Endothelial cell (in vitro differentiated cells): ENCODE measurements at places on chromosomes 11 and 22.

- H3K36me3 ChIP-seq: no peaks in the 10 kb centered on the region
- H3K27ac ChIP-seq: no peak overlapping the region
- no peaks in the 10 kb centered on the region for H3K27me3 ChIP-seq
- H3K4me1 ChIP-seq: peaks cover 4% of the 10 kb centered on the region
- H3K4me3 ChIP-seq: no peak overlapping the region
- DNase-seq: no peak
Measured at GRCh38 chr11:127627629-127628457, 627.3 kb upstream of the KIRREL3 start.

DNA sequence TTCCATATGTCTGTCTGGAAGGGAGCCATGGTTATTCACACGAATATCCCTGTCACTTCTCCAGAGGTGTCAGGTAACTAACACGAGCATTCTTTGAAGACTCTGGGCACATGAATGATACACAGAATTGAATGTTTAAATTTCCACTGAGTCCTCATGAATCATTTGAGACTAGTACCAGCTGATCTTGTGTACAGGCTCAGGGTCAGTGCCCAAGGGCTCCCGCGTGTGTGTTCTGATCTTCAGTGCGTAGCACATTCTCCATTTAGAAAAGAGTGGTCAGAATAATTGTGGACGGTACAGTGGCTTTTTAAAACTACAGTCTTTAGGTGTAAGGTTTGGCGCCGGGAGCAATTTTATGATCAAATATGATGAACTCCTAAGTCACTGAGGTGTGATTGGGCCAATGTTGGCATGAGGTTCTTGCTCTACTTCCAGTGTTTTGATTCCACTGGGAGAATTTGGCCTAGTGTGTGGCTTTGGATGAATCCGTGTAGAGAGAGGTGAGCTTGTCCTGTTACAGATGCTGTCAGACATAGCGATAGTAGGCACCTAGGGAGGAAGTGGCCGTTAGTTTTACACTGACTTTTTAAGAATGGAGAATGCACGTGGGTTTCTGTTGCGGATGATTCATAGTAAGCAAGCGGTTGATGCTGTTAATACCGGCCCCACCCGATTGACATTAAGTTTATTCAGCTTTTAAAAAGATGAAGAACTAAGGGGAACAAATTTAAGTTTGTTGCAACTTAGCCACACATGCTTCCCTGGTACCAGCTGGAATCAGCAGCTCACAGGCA lies 22.2 kb downstream of the NUP50 start:
- H3K36me3 ChIP-seq: peaks cover 10% of the 10 kb centered on the region
- H3K4me1 ChIP-seq: peaks cover 8% of the 10 kb centered on the region
- no peak overlapping the region for H3K27ac ChIP-seq
- H3K4me3 ChIP-seq: no peak overlapping the region
- DNase-seq: no peak

- H3K4me3 ChIP-seq: no peak overlapping the region
- H3K36me3 ChIP-seq: no peaks in the 10 kb centered on the region
- peaks cover 6% of the 10 kb centered on the region for H3K27me3 ChIP-seq
Measured at GRCh38 chr22:39471381-39472141, 14.7 kb downstream of the MGAT3 start.

DNA sequence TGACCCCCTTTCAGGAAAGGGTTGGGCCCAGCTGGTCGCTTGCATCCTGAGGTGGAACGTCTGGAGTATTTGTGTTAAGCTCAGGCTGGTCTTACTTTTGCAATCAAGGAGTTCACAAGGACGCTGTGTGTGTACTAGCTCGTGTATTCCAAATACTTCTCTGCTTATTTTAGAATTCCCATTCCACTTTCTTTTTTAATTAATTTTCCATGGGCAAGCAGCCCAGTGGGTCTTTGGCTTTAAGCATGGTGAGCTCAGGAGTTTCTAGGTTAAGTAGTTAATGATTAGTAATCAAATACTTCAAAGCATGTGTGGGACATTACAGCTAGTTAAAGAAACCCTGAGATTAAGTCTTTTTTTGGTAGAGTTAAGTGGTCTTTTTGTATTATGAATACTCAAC lies 68.6 kb downstream of the CSNK2A3 start:
- peaks cover 2% of the 10 kb centered on the region for H3K27me3 ChIP-seq
- H3K4me3 ChIP-seq: no peak overlapping the region
- H3K27ac ChIP-seq: no peak overlapping the region
- H3K36me3 ChIP-seq: peaks cover 33% of the 10 kb centered on the region
- H3K4me1 ChIP-seq: peaks cover 21% of the 10 kb centered on the region
- DNase-seq: no peak

GRCh38 chr11:31809857-31810778 lies 1.0 kb downstream of the PAX6 start:
- peaks cover 33% of the 10 kb centered on the region for H3K4me1 ChIP-seq
- no peak overlapping the region for H3K27ac ChIP-seq

GRCh38 chr11:46296528-46297448 lies 19.3 kb downstream of the CREB3L1 start:
- peaks cover 8% of the 10 kb centered on the region for H3K4me1 ChIP-seq
- peaks cover 6% of the 10 kb centered on the region for H3K36me3 ChIP-seq
- DNase-seq: peak; percentile 82
- peaks cover 9% of the 10 kb centered on the region for H3K27me3 ChIP-seq
- no peak overlapping the region for H3K4me3 ChIP-seq

DNA sequence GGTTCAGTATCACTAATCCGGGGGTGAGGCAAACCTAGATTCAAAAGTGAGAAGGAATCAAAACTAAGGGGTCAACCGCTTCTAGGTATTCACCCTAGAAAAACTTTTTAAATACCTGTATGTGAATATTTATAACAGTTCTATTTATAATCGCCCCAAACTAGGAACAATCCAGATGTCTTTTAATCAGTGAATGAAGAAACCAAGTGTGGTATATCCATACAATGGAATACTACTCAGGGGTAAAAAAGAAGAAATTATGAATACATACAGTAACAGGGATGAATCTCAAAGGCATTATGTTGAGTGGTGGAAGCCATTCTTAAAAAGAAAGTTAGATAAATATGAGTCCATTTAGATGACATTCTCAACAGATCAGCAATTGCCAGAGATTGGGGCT lies 178.0 kb upstream of the BLID start:
- DNase-seq: no peak
- H3K27ac ChIP-seq: no peak overlapping the region
- H3K27me3 ChIP-seq: no peaks in the 10 kb centered on the region
- H3K36me3 ChIP-seq: no peaks in the 10 kb centered on the region

DNA sequence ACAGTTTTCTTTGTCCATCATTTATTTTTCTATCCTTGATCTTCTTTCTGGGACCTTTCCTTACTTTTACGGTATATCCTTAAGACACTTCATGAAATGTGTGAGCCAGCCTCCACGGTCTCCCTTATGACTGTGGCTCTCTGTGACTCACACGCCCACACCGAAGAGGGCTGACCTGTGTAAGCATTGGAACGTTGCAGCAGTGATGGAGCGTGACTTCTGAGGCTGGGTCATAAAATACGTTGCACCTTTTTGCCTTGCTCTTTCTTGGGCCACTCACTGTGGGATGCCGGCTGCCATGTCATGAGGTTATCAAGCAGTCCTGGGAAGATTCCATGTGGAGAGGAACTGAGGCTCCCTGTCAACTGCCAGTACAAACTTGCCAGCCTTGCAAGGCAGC lies 96.3 kb upstream of the RAB1B start:
- peaks cover 3% of the 10 kb centered on the region for H3K27me3 ChIP-seq
- DNase-seq: no peak
- H3K4me3 ChIP-seq: no peak overlapping the region
- no peak overlapping the region for H3K27ac ChIP-seq

- H3K4me3 ChIP-seq: no peak overlapping the region
- peaks cover 7% of the 10 kb centered on the region for H3K4me1 ChIP-seq
- peaks cover 5% of the 10 kb centered on the region for H3K27me3 ChIP-seq
Measured at GRCh38 chr22:45756558-45756957, 84.9 kb downstream of the ATXN10 start.

DNA sequence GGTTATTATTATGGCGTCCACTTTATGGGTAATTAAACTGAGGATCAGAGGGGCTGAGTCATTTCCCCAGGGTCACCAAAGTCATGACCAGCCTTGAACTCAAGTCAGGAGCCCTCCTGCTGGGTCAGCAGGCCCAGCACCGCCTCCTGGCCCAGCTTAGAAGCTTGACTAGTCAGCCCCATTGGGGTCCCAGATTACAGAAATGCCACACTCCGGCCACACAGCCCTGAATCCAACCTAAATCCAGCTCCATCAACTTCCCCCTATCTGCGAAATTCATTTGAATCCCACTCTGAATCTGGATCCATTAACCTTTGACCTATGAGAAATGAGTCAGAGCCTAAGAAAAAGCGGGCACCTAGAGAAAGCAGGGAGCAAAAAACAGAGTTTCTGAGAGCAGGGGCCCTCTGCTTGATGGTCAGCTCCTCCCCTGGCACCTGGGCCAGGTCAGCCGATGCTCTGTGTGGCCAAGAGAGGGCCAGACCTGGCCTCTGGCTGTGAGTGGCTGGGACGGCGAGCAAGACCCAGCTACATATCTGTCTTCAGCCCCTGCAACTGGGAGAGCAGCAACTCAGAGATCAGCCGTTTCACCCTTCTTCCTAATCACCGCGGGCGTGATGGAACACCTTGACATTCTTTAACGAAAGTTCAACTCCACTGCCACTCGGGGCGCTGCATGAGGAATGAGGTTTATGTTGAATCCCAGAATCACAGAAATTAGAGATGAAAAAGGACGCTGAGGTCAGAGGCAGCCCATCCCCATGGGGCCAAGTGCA lies 196.1 kb downstream of the TRIM29 start:
- no peaks in the 10 kb centered on the region for H3K36me3 ChIP-seq

DNA sequence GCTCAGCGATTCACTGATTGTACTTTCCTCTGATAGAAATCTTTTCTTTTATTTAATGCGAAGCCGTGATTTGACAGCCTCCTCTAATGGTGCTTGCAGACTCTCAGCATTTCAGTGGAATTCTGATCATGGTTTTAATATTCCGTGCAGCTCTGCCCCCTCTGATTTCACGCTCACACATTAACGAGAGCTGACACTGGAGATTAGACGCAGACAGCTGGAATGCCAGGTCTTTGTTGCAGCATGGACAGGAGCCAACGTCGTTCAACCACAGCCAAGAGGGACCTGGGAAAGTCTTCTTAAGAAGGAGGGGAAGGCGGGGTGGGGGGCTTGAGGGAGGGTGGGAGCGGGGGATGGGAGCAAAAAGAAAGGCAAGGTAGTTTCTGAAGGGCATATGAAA lies 186.4 kb downstream of the BLID start:
- H3K36me3 ChIP-seq: no peaks in the 10 kb centered on the region
- H3K27me3 ChIP-seq: no peaks in the 10 kb centered on the region
- DNase-seq: no peak

DNA sequence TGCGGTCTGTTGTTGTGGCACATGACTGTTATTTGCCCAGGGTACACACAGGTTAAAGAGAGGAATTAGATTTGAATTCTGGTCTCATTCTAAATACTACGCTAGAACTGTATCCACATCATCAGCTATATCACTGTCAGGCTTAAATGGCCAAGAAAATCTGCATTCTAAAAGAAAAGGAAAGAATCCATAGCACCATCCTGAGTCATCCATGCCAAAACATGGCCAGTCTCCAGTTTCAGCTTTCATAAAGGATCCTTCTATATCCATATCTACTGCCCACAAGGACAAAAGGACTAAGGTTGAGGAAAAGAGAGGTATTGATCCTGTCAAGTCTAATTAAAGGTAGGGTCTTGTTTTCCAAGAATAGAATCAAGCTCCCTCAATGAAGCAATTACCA lies 73.6 kb upstream of the GDPD4 start:
- no peak overlapping the region for H3K27ac ChIP-seq
- no peak overlapping the region for H3K4me3 ChIP-seq
- no peaks in the 10 kb centered on the region for H3K27me3 ChIP-seq
- H3K4me1 ChIP-seq: peaks cover 12% of the 10 kb centered on the region

DNA sequence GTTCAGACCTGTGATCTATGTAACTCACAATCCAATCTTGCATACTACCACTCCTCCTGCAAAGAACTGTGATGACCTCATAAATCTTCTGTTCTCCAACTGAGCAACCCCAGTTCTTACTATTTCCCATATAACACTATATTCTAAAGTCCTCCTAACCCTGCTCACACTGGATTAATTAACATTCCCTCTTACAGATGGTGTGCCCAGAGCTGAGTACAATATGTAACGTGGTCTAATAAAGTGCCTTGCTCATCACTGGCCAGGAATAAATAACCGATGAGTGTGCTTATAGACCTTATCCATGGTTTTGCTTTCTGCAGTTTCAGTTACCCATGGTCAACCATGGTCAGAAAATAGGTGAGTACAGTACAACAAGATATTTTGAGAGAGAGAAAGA lies 28.6 kb downstream of the PRCP start:
- H3K27me3 ChIP-seq: peaks cover 11% of the 10 kb centered on the region
- H3K4me3 ChIP-seq: peak overlapping the region; percentile 5
- peaks cover 29% of the 10 kb centered on the region for H3K36me3 ChIP-seq
- H3K27ac ChIP-seq: peak overlapping the region; percentile 62

GRCh38 chr11:1875093-1875850 lies 16.4 kb downstream of the PRR33 start:
- H3K27ac ChIP-seq: no peak overlapping the region
- no peak for DNase-seq
- H3K4me3 ChIP-seq: no peak overlapping the region
- H3K36me3 ChIP-seq: no peaks in the 10 kb centered on the region
- no peaks in the 10 kb centered on the region for H3K4me1 ChIP-seq

GRCh38 chr22:30185549-30185948 lies 61.0 kb downstream of the LIF start:
- H3K36me3 ChIP-seq: no peaks in the 10 kb centered on the region
- H3K27ac ChIP-seq: no peak overlapping the region
- peaks cover 2% of the 10 kb centered on the region for H3K27me3 ChIP-seq
- H3K4me3 ChIP-seq: no peak overlapping the region

DNA sequence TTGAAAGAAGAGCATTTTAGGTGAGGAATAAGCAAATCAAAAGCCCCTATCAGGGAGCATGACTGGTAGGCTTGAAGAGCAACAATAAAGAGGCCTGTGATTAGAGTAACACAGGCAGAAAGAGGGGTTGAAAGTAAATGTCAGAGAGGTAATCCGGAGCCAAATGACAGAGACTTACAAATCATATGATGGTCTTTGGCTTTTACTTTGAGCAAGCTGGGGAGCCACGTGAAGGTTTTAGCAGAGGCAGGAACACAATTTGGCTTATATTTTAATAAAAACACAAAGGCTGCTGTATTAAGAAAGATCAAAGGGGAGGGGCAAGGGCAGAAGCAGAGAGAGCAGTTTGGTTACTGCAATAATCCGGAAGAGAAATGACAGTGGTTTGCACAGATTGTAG lies 12.8 kb upstream of the NARS2 start:
- H3K27ac ChIP-seq: no peak overlapping the region
- H3K4me1 ChIP-seq: no peaks in the 10 kb centered on the region
- H3K36me3 ChIP-seq: no peaks in the 10 kb centered on the region
- H3K27me3 ChIP-seq: no peaks in the 10 kb centered on the region
- H3K4me3 ChIP-seq: no peak overlapping the region
